ENCODE measurements at places on chromosomes 13 and 19.

DNA sequence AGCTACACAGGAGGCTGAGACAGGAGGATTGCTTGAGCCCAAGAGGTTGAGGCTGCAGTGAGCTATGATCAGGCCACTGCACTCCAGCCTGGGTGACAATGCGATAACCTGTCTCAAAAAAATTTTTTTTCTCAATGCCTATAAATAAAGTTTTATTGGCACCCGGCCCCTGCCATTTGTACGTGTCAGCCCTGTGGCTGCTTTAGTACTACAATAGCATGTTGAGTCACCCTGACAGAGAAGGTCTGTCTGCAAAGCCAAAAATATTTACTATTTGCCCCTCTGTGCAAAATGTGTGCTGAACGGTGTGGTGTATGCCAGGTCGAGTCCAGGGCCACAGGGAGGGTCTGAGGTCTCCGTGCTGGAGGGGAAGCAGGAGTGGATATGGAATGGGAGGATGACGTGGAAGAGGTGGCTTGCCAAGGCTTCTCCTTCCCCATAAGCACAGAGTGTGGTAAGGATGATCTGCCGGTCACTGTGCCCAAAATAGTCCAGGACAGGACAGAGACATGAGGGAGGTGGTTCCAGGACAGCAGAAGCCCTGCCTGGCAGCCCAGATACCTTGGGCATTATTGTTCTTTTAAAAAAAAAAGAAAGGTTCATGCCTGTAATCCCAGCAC lies 10.0 kb downstream of the NMRK2 start:
- peak; percentile 23 for DNase-seq

- DNase-seq, result no peak
Measured at GRCh38 chr13:49499889-49500660, 4.3 kb downstream of the PHF11 start.

DNA sequence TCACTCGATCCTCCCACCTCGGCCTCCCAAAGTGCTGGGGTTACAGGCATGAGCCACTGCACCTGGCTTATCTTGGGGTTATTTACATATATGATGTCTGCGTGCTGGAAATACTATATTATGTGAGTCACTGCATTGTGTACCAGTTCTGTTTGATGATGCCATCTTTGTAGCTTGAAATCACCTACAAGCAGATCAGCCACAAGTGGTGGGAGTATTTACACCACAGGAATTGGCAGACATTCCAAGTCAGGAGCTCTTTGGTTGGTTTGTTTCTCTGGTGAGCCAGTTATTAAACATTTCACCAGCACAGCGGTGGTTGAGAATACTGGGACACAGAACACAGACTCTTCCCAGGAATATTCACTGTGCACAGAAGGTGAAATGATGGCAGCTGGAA lies 4.5 kb upstream of the TIMM44 start:
- DNase-seq, result no peak

DNA sequence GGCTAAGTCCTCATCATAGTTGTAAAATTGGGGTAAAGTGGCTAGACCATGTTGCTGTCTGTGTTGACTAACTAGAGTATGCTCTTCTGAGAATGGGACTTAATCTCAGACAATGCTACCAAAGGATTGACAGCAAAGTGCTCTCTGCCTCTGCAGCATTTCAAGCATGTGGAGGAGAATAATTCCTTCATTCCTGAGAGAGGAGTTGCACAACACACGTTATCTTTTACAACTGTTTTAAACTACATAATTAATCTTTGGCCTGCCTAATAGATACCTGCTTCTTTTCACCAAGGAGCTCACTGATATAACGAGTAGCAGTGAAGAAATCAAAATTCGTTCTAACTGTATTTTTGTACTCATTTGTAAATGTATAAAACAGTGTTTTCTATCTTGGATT lies 2172.2 kb downstream of the PCDH9 start:
- DNase-seq, result no peak

DNA sequence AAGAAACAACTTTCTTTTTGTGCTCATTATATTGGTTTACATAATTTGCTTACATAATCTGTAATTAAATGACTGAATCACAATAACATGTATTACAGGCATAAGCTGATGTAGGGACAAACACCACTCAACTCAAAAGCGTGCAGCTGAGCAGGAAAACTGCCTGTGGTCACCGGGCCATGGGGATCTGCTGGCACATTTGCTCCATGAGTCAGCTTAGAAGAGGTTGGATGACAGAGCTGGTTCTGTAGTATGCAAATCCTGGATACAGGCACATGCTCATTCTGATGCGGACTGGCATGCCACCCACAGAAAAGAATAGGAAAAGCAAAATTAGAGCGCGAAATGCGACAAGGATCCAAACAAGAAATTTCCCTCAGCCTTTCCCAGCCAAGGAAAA lies 128.6 kb downstream of the USP12 start:
- no peak for DNase-seq

DNA sequence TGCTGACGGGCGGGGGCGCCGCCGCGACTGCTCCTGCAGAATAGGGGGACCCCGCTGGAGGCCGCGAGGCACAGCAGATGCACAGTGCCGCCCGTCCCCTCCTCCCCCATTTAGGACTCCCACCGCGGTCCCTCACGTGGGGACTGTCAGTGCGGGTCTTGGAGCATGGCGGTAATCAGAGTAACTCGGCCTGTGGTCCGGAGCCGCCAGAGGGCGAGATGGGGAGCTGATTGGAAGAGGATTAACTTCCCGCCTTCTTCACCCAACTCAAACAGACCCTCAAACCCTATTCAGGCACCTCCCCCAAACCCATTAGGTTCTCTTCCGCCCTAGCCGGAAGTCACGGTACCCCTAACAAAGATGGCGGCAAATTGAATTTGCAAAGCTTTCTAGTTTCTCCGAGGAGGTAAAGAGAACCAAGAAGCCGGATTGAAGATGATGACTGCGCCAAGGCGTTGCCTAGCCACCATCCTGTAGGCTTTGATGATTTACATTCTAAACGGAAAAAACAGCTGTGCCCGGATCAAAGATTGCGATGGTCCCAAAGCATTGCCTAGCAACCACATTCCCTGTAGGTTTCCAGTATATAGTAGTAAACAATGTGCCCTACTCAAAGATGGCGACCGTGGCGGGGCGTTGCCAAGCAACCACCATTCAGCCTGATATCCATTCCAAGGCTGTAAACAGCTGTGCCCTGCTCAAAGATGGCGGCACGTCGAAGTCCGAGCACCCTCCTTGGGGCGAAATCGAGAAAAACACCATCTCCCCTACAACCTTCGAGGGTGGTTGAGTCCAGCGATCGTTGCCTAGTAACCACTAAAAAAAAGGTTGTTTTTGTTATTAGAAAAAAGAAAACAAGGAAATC lies at the start of gene FUZ:
TSS of gene FUZ (minus strand) at position 296 of the 865 bp plus-strand sequence. CDS start at position 110, 186 bp downstream.
- peak; percentile 99 for DNase-seq

DNA sequence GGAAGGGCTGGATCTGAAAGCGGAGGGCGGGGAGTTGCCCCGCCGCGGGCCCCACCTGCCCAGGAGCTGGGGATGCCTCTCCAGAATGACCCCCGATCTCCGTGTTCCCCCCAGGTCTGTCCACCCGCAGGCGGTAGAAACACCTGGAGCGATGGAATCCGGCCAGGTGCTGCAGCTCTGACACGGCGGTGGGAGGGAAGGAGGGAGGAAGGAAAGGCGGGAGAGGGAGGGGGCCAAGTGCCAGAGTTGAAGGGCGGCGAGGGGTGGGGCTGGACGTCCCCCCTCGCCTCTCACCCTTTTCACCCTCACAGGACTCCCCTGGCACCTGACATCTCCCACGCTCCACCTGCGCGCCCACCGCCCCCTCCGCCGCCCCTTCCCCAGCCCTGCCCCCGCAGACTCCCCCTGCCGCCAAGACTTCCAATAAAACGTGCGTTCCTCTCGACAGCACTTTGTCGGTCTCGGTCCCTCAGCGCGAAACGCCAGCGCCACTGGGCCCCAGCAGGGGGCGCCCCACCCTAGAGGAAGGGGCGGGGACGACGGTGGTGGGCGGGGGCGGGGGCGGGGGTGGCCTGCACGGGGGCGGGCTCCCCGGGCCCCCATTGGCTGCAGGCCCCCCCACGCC lies 337 bp upstream of the FXYD7 start:
- DNase-seq, result peak; percentile 94

DNA sequence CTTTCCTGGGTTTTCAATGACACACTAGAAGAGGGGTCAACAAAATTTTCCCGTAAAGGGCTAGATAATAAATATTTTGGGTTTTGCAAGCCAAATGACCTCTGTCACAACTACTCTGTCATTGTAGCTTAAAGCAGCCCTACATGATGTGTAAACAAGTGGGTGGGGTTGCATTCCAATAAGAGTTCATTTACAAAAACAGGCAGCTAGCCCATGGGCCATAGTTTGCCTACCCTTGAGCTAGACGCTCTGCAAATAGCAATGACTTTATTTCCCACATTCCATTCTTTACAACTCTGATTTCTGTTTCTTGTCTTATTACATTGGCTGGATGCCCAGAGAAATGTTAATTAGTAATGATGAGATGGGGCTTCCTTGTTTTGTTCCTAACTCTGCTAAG lies 76.0 kb downstream of the ZNF557 start:
- DNase-seq, result no peak

DNA sequence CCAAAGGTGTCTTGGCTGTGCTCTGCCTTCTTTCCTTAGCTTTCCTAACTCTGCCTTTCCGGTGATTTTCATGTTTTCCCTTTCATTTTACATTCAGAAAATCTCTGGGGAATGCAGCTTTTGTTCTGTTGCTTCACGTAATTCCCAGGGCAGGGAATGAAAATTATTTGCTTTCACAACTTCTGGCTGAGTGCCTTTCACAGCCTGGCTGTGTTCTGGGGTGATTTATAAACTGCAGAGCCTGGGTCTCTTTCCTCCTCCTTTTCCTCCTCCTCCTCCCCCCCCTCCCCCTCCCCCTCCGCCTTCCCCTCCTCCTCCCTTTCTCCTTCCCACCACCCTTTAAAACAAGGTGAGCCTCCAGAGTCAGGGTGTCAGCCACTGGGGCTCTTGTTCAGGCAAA lies 84.3 kb downstream of the RNASEH2B start:
- DNase-seq, result no peak

DNA sequence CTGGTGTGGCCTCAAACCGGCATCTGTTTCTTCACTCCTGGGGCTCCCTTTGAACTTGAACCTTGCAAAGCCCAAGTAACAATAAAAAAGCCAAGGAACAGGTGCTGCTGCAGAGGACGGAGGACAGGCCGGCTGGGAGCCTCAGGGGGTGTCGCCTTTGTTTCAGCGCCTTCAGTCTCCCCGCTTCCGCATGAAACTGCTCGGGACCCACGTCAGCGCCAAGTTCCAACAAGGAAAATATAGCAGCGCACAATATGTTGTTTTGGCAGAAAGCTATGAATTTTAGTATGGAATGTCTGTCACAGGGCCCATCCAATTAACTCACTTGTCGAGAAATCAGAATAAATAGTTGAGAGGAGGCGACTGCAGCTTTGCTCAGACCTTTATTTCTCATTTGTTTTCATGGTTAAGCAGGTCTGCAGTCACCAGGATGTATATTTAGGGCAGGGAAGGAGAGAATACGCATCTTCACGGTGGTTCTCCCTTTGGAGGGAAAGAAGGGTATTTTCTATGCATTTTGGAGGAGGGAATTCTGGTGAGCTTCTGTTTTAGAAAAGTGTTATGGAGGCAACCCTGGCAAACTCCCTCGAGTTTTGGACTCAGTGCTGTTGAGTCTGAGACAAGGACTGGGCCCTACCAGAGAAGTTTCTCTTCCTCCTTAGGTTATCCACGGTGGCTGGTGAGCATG lies 34.3 kb upstream of the MEDAG start:
- no peak for DNase-seq

DNA sequence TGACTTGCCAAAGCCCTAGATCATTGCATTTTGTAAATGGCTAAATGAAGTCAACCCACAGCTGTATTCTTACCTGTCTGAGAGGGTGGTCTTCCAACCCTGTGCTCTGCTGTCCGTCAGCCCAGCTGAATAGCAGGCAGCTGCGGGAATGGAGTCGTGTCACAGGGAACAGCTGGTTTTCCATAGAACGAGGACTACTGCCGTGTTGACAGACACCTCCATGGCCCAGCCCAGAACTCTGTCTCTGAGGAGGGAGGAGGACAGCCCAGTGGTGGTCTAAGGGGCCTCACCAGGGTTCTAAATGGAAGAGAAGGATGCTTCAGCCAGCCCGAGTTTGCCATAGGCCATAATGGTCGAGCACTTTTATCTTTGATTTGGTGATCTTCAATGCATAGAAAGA lies 110.7 kb downstream of the SLC7A1 start:
- DNase-seq, result peak; percentile 24

- DNase-seq, result peak; percentile 85
Measured at GRCh38 chr19:18650021-18650390, 13.2 kb downstream of the KLHL26 start.

- DNase-seq, result no peak
Measured at GRCh38 chr19:32396046-32396652, 9.4 kb upstream of the DPY19L3 start.

DNA sequence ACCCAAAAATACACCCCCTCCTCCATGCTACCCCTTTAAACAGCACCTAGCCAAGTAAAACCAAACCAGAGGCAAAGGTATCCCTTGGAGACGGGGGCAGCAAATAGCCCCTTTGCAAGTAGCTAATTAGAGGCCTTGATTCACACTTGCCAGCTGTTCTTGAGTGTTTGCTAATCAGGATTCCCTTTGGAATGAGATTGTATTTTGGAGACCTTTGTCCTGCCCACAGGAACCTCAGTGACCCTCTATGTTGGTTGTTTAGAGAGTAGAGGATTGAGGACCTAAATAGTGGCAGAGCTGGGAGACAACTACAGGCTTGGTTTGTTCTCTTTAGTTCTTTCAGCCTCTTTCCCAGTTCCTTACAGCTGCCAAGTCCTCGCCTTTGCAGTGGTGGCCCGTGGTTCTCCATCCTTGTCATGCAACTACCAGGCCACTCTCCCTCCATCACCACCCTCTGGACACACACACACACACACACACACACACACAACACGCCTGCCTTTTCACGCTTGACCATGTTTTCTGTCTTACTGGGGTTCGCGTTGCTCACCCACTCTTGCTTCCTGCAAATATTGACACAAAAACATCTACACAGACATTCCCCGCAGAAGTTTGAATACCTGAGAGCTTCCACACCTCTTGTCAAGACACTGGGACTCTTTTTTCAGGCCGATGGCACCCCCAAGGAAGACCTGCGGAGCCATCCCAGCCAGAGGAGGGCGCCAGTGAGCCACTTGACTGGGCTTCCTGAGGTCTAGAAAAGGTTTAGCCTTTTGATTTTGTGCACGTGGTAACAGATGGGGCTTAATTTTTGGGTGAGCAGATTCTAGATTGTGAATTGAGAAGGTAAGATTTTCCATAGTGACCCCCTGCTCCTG lies 80.0 kb upstream of the GPR183 start:
- DNase-seq, result peak; percentile 95

DNA sequence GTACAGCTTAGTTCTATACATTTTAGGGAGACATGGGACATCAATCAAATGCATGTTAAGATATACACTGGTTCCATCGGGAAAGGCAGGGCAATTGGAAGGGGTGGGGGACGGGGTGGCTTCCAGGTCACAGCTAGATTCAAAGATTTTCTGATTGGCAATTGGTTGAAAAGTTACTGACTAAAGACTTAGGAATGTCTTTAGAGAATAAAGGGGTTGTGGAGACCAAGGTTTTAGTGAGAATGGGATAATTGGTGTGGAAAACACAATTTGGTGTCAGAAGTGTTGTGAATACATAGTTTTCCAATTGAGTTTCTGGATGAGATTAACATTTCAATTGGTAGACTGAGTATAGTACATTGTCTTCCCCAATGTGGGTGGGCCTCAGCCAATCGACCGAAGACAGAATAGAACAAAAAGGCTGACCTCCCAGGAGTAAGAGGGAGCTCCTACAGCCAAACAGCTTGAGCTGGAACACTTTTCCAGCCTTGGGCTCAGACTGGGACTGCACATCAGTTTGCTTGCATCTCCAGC lies 988 bp upstream of the CCDC169 start:
- DNase-seq, result peak; percentile 78

Data from endodermal cell (in vitro differentiated cells).